Fibroblast of skin of left biceps (primary cell): ENCODE measurements at places on chromosomes 4 and X.

DNA sequence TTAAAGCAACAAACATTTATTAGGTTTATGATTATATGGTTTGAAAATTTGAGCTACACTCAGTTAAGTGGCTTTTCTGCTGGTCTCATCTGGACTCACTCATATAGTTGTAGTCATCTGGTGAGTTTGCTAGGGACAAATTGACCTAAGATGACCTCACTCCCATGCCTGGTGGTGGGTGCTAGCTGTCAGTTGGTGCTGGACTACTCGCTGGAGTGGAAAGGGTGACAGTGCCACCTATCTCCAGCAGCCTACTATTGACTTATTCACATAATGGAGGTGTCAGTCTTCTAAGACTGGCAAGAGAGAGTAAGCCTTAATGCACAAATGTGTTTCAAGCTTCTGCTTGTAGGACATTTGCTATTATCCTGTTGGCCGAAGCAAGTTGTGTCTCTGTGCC lies 88.2 kb downstream of the TASL start:
- no peak for DNase-seq

DNA sequence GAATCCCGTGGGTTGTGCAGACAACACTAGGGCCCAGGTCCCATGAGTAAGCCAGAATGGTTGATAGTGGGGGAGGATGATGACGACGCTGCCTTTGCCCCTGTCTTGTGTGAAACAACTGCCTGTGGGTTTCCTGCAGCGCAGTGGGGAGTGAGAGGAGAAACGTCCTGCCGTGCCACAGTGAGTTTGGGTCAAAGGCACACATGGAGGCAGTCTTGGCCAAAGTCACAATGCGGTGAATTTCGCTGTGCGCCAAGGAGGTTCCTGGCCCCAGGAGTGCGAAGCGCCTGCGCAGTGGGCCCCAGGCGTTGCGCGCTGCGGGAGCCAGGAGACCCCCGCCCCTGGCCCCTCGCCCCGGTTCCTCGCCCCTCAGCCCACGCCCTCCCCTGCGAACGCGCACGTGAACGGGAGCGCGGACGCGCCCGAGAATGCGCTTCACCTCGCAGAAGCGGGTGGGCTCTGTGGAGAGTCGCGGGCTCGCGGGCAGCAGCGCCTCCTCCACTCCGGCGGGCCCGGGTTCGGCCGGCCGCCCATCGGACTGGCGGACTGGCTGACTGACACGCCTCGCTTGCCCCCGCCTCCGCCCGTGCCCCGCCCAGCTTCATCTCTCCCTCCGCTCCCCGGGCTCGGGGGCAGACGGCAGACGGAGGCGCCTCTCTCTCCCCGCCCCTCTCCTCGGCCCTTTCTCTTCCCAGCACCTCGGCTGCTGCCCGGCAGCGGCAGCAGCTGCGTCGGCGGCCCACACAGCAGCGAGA lies at the start of gene NUDT10:
NUDT10 (plus strand) TSS at position 635 of the 755 bp plus-strand sequence. CDS start 144 bp downstream, outside the sequence.
- DNase-seq: no peak

DNA sequence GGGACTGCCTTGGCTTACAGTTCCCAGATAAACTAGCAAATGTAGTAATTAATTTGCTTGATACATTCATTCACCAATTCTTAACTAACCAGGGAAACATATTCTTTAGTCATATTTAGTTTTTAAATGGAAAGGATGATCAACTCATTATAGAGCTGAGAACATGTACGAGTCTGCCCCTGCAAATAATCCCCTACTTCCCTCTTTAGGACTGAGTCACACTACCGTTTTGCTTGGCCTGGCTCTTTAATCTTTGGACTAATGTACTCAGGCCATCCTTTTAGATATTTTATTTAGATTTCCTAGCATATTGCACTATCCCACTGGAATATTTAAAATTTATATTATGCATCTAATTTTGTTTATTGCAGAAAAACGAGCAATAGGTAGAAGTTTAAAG lies 105.5 kb upstream of the LCORL start:
- DNase-seq: no peak

DNA sequence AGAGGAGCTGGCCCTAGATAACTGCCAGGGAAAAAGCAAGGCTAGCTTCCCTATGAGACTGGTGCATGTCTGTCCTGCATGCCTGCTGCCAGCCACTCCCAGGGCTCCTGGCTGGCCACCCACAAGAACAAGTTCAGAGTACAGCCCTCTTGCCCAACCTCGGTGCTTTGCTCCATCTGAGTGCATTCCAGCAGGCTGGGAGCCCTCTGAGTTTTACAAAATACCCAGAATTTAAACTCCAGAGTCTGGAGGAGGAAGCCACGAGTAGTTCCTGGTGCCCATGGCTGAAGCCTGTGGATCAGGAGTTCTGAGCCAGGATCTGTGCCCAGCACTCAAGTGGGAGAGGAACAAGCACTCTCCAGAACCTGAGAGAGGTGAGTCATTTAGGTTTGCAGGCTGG lies 111.6 kb downstream of the MAGEE2 start:
- no peak for DNase-seq

DNA sequence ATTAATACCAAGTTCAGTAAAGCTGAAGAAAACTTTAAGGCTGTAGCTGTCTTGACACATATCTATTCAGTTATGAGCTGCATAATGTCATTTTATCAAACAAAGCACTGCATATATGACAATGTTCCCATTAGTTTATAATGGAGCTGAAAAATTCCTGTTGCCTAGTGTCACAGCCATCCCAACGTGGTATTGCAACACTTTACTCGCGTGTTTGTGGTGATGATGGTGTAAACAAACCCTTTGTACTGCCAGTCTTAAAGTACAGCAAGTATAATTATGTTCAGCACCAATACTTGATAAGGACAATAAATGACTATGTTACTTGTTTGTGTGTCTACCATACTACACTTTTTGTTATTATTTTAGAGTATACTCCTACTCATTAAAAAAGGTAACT lies 1415.6 kb upstream of the PCDH7 start:
- DNase-seq: no peak

GRCh38 chrX:30246769-30247489 lies at the start of gene MAGEB1:
Gene MAGEB1, plus strand, starts transcription at chrX:30247146. Its CDS starts 3,348 bp downstream, at chrX:30250494.
- no peak for DNase-seq

GRCh38 chr4:160510928-160511327 lies 1408.0 kb downstream of the RAPGEF2 start:
- DNase-seq: no peak

GRCh38 chr4:20194123-20195013 lies 57.3 kb upstream of the SLIT2 start:
- peak; percentile 83 for DNase-seq

DNA sequence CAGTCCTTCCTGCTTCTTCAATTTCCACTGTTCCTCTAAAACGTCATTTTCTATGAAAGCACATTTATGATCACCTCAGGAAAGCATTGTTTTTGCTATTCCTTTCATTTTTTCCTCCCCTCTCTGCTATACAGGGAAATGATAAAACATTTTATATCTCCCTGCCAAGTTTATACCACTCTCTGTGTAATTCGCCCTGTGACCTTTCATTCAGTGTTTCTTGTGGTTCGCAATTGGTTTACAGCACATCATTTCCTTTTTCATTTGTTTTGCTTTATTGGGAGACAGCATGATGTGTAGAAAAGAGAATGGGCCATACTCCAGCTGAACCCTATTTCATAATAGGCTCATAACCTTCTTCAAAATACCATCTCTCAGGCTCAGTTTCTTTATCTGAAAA lies 99.9 kb upstream of the RAPGEF2 start:
- no peak for DNase-seq

- no peak for DNase-seq
Measured at GRCh38 chrX:34987646-34988045, 45.0 kb downstream of the FAM47B start.

DNA sequence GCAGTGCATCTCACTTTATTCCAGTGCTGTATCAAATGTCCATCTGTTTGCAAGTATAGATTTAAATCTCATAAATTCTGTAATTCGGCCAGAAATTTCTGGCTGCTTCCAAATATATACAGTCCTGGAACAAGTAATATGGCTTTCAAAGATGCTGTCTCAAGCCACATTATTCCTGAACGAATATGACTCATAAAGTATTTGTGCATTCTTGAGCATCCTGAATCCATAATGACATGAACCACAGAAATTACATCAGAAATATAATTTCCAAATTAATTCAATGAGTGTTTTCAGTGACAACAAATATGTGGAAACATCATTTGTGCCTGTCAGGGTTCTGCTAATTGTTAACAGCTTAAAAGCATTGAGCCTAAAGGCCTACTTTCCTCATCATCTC lies 140.9 kb upstream of the HPGD start:
- peak; percentile 95 for DNase-seq

DNA sequence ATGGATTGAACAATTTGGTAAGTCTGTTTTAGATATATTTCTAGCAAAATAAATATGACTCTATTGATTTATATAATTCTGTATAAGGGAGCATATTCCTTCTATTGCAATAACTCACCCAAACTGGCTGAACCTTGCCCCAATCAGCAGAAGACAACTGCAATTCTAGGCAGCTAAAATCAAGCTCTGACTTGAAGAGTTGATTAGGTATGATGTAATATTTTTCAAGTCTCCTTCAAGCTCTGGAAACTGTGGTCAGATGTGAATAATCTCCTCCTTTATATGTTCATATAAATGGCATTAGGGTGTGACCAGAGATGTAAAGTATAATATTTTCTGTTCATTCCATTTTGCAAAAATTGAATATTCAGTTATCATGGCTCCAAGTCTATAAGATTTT lies 8.2 kb downstream of the RASSF6 start:
- no peak for DNase-seq

DNA sequence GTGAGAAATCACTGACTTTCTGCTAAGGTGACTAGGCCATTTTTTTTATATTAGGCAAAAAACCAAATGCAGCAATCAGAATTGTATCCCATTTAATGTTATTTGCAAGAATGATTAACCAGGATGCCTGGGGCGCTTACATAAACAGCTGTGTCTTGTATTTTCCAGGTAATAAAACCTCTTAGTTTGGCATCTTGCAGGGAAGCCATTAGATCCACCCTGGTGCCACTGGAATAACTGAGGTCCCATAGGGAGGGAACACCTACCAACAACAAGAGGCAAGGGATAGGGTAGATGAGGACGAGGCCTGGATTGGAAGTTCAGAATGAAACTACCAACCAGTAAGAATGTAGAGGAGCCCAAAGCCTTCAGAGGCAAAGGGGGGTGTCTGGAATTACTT lies 288.3 kb downstream of the ARHGAP24 start:
- no peak for DNase-seq

GRCh38 chrX:28610746-28611145 lies 23.5 kb downstream of the IL1RAPL1 start:
- no peak for DNase-seq

- DNase-seq: peak; percentile 26
Measured at GRCh38 chrX:125203737-125204578, 115.7 kb upstream of the TEX13C start.

DNA sequence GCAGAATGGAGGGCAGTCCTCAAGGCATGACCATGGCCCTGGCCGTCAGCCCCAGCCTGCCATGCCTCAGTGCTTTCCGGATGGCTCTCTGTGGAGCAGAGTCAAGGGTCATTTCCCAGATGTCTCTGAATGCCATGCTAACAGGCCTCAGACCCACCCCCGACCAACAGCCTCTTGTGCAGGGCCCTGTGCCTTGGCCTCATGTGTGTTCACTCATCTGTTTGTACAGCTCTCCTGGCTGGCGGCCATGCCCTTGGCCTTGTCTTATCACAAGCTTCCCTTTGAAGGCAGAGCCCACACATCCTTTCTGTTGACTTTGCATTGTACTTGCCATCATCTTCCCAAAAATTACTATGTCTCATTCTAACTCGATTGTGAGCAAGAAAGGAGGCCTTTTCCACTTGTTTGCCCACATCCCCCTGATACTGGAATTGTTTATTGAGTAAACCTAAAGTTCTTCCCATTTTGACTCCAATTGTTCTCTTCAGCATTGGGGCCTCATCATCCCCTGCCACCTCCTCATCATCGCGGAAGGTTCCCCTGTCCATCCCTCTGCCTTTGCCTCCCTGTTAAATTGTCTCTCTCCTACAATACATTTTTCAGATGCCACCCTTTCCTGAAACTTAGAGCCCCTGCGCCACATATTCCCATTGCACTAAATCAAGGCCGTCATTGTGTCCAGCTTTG lies 6.3 kb downstream of the CA5B start:
- no peak for DNase-seq

GRCh38 chr4:60020389-60020788 lies 1179.7 kb upstream of the ADGRL3 start:
- DNase-seq: no peak

DNA sequence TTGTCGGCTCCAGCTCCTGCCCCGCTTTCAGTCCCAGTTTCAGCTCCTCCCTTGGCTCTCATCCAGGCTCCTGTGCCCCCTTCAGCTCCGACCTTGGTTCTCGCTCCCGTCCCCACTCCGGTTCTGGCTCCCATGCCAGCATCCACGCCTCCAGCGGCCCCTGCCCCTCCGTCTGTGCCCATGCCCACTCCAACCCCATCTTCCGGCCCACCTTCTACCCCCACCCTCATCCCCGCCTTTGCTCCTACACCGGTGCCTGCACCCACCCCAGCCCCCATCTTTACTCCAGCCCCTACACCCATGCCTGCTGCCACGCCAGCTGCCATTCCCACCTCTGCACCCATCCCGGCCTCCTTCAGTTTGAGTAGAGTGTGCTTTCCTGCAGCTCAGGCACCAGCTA lies 31.2 kb downstream of the BCORL1 start:
- DNase-seq: no peak

GRCh38 chrX:101417981-101418841 lies 10.2 kb downstream of the HNRNPH2 start:
- DNase-seq: no peak

GRCh38 chr4:13918991-13919441 lies 291.5 kb upstream of the BOD1L1 start:
- peak; percentile 96 for DNase-seq

GRCh38 chr4:95541889-95542607 lies 6.7 kb downstream of the UNC5C start:
- no peak for DNase-seq

GRCh38 chr4:14023896-14024295 lies 396.4 kb upstream of the BOD1L1 start:
- no peak for DNase-seq

DNA sequence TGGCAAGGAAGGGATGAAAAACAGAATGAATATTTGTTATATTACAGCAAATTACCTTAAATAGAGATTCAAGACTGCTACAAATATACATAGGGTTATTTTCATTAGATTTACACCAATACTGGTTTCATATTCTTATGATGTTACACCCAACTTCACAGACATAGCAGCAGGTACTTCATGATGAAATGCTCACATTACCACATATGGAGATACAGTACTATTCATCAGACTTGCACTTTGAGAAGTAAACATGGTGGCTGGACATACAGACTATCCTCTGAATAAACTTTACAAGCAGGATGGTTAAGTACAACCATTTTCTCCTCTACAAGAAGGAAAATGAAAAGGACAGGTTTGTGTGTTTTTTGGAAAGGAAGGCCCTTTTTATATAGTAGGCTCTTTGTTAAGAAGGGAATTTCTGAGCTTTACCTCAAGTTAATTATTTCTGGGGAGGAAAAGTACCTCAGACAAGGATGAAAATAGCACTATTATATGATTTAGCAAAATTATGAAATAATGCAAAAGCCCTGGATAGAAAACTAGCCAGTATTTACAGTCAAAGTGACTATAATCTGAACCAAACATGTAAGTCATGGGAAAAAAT lies 12.0 kb upstream of the FAM120C start:
- DNase-seq: no peak

DNA sequence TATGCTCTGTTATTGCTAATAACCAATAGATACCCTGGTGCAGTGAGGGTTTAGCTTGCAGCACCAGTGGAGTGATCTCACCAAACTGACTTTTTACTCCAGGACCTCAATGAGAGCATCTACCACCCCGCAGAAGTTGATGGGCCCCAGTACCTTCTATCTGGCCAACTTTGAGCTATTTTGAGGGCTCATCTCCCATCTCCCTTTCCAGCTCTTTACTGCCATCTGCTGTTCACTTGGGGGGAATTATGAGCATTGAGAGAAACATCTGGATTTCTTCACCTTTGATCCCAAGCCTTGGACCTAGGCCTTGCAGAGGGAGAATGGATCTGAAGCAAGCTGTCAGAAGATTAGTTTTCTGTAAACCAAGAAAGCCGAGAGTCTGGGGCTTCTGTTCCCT lies 143.6 kb downstream of the TMEM164 start:
- DNase-seq: no peak
